IPS DF 6.9 (cell line): ENCODE measurements at places on chromosomes 1 and 21.

- DNase-seq: no peak
Observed at GRCh38 chr1:8396083-8396785, 78.3 kb downstream of the SLC45A1 start.

DNA sequence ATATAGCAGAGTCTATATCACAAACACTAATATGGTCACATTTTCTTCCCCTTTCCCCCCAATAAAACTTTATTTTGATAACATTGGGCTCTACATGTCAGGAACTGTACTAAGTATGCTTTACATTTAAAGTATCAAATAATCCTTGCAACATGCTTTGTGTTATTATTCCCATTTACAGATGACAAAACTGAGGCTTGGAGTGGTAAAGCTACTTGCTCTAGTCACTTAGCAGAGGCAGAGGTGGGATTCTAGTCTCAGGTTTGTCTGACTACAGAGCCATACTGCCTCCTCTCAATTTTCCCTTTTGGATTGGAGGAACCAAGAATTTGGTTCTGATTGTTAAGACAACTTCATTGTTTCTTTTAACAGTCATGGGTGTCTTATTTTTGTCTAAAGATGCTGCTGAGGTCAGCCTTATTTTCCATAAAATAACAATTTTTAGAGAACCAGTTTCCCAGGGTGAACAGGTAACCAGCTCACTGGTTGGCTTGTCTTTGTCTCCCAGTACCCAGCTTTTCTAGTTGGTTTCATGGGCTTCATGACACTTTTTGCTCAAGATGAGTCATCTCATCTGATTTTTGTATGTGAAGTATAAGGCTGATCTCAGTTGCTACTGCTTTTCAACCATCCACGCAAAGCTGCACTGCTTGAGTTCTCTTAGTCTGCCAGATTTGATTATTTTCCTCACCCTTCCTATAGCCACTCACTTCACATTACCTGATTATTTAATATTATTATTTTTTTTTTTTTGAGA, 81.0 kb upstream of the ARID1A start:
- no peak for DNase-seq

- DNase-seq: peak; percentile 9
Observed at GRCh38 chr1:199545780-199546179, 481.7 kb upstream of the NR5A2 start.

DNA sequence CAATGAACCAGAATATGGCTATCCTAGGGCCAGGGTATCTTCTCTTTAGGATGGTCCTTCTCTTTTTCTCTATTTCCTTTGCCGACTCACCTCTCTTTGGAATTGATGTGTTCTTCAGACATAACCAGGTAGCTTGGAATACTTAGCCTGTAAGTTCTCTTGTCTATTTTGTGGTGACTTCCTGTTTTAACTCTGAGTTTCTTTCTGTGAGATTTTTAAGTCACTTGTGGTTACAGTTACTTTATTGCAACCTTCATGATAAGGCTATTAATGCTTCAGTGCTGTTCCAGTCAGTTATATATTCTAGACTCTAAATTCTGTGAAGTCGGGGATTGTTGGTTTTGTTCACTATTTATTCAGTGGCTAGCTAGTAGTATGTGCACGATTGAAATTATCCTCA, 46.2 kb downstream of the DISP1 start:
- DNase-seq: no peak

DNA sequence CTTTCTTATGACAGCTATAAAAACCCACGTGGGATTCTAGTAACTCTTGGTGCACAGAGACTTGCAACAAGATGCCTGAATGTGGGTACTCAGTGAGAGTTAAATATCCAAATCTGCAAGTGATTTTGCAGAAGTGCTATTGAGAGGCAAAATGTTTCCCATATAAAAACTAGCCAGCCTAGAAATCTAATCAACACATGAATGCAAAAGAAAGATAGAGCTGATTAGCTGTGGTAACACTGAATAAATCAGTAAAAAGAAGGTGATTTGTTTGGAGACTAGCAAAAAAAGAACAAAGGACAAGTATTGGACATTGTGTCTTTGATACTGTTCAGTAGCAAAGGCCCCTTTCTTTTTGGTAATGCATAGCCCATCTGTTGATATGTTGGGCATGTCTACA, 213.7 kb upstream of the SGIP1 start:
- no peak for DNase-seq

DNA sequence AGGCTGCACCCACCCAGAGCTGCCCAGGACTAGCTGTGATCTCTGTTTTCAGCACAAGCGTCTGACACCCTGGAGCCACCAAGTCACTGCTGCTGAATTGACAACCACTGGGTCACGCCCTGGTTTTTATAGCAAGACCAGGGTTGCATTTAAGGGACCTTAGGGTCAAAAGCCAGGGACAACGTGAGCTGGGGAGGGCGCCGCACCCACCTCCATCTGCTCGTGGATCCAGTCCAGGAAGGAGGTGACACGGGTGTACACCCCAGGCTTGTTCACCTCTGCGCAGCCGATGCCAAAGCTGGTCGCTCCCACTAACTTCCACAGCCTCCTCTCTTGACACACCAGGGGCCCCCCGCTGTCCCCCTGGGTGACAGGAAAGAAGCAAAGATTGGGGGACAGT, 9.2 kb upstream of the TFF1 start:
- no peak for DNase-seq

- no peak for DNase-seq
Observed at GRCh38 chr21:37766129-37766528, 150.1 kb downstream of the KCNJ6 start.

- no peak for DNase-seq
Observed at GRCh38 chr1:203799971-203800370, 4.5 kb downstream of the ZBED6 start.

- no peak for DNase-seq
Observed at GRCh38 chr1:62301726-62302390, 17.4 kb downstream of the KANK4 start.

DNA sequence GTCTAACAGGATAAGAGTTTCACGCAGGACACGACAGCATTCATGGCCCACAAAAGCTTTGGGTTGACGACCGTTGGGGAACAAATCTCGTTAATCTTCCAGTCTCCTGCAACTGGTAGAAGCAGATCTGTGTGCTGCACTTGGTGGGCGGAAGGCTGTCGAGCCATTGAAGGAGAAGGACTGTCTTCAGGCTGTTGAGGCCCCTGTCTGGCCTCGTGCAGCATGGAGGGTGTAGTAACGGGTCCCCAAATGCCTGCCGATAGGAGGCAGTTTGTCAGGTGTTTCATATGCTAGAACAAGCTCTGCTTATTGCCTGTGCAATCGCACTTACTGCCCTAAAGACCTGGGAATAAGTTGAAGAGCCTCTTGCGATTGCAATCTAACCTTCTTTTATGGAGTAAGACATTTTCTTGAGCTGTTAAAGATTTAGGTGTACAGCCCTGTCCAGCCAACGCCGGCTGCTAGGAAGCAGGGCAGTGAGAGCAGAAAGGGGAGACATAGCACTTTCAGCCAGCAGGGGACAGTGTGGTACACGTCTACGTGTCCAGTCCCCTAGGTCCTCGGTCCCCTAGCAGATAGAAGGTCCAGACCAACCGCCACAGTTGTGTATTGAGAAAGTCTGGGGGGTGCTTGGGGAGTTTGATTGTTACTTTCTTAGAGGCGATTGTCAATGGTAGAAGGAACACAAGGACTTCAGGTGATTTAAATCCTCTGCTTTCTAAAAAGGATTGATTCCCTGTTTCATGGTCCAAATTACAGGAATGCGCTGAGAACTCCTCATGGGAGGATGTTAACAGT, 102.3 kb upstream of the TMPRSS2 start:
- peak; percentile 64 for DNase-seq

DNA sequence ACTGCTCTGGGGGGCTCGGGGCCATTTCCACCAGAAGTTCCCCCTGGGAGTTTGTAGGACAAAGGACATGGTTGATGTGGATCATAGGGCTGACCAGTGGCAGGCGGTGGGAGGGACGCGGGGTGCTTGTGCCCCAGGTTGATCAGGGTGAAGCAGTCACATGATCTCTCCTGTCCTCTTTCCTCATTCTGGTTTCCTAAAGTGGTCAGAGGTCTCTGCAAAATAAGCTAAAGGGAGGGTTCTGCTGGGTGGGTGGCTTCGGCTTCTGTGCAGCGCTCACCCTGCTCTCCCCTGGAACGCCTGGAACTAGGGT, 9.2 kb downstream of the PDXK start:
- no peak for DNase-seq

DNA sequence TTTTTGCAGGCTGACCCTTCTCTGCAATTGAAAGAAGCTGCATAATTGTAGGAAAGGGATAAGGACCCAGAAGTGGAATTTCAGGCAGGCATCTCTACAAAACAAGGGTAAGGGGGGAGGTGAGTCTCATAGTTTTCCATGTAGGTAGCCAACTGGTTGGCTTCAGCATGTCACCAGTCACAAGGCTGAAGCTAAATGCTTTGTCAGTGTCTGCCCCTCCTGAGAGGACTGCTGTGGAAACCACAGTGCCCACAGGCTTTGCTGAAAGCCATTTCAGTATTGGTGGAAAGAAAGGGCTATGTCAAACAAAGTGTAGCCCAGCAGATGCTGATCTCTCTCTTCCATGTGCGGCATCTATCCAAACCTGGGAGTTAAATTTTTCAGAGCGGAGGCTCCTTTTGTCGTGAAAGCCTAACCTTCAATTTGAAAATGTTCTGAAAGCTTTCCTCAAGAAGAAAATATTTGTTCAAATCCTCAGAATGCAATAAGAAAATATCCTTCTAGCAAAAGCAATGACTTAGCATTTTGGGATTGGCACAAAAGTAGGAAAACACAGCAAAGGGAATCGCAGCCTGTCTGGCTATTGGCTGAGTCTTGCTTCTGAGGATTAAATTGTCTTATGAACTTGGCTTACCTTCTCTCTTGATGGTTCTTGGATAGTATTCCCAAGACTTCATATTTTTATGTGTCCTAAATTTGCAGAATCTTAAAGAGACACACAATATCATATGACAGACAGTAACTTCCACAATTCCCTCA, 591.7 kb downstream of the PLPP3 start:
- DNase-seq: no peak
